ENCODE measurements at places on chromosomes 7 and 10.

- no peak for DNase-seq
Observed at GRCh38 chr10:92126100-92126650, 164.7 kb downstream of the CPEB3 start.

GRCh38 chr10:52677086-52677485, 95.5 kb downstream of the MBL2 start:
- DNase-seq = no peak

GRCh38 chr7:155663937-155664336, 19.5 kb downstream of the RBM33 start:
- DNase-seq = no peak

DNA sequence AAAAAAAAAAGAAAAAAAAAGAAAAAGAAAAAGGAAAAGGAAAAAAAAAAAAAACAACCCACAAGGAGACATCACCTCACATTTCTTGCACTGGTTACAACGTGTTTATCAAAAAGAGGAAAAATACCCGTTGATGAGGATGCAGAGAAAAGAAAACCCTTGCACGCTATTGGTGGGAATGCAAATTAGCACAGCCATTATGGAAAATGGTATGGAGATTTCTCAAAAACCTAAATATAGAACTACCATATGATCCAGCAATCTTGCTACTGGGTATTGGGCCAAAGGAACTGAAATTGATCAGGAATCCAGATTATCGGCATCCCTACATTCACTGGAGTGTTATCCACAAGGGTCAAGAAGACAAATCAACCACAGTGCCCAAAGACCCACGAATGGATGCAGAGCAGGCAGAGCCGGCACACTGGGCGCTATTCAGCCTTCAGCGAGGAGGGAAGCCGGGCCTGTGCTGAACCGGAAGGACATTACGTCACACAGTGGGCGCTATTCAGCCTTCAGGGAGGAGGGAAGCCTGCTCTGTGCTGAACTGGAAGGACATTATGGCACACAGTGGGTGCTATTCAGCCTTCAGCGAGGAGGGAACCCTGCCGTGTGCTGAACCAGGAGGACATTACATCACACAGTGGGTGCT, 258.7 kb downstream of the ZMYND11 start:
- DNase-seq = no peak

DNA sequence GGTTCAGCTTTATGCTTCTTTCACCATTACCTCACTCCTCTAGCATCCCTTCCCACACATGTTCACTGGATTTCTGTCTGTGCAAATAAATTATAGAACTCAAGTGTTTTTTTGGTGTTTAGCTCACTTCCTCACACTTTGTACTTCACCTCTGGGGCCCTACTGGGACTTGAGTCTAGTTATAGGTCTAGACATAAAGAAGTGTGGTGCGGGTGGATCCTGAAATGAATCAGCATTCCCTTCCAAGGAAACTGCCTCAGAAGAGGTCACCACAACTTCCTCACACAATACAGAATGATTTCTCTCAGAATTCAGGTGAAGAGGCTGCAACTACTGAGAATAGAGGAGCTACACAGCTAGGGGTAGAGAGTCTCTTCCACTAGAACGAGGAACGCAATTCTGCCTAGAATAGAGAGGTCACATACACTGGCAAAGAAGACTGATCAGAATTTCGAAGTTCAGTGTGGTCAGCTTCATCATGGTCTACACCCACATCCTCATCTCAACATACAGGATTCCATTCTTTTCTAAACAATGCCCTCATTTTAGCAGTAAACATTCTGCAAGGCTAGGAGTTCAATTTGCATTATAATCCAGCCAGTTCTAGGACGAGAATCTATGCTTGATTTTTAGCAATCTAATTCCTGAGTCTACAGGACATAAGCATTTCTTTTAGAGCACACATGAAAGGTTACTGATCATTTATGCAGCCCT, 938.7 kb upstream of the PHF14 start:
- no peak for DNase-seq

- DNase-seq = no peak
Observed at GRCh38 chr7:77830649-77831355, 32.2 kb downstream of the PHTF2 start.

DNA sequence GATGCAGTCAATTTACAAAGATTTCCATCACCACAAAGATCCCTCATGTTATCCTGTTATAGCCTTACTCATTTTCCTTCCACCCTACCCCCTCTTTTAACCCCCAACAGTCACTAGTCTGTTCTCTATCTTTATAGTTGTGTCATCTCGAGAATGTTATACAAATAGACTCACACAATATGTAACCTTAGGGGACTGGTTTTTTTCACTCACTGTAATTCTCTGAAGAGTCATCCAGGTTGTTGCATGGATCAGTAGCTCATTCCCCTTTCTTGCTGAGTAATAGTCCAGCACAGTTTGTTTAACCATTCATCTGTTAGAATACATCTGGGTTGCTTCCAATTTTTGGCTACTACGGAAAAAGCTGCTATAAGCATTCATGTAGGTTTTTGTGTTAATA, 121.1 kb upstream of the PDE1C start:
- no peak for DNase-seq

DNA sequence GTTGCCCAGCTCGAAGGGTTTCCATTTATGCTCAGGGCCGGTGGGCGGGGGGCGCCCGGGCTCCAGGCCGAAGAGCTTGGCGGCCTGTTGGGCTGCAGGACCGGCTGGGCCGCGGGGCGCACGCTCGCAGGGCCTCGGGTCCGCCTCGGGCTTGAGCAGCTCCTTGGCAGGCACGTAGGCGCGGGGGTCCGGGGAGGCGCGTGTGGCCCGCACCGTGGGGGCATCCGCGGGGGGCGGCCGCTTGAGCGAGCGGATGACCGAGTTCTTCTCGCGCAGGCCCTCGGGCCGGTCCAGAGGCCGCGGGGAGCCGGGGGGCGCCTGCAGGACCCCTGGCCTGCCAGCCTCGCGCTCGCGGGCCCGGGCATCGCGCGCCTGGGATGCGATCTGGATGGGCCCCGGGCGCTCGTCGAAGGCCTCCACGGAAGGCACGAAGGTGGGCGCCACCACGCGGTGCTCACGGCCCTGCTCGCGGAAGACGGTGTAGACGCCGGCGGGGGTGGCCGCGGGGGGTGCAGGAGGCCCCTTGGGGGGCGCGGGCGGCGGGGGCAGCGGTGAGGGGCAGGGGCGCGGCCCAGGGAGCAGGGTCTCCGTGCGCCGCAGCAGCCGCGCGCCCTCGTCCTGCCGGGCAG, 35.2 kb downstream of the TNRC18 start:
- DNase-seq = no peak

DNA sequence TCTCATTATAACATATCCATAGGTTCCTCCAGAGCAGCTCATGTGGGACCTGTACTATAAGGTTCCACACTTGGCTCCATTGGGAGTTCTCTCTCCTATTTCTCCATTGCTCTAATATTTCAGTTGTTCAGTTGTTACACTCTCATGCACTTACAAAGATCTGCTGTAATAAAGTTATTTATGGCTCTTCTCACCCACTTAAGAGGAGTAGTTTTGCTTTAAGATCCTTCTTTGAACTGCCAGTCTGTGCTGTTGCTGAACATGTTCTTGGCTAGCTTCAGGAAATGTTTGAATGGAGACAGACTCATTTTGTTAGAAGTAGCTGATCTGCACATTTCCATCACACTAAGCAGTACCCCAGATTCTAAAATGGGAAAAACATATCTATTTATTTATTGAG, 250.1 kb downstream of the CDK14 start:
- no peak for DNase-seq

GRCh38 chr7:111594602-111595001, 32.3 kb upstream of the IMMP2L start:
- DNase-seq = no peak

- DNase-seq = no peak
Observed at GRCh38 chr7:78787854-78788253, 665.6 kb downstream of the MAGI2 start.

GRCh38 chr10:132149917-132150316, 36.8 kb upstream of the DPYSL4 start:
- no peak for DNase-seq

- no peak for DNase-seq
Observed at GRCh38 chr10:77635402-77636227, 2.0 kb downstream of the KCNMA1 start.

GRCh38 chr10:13346283-13347042, 1.6 kb downstream of the SEPHS1 start:
- DNase-seq = no peak

- peak; percentile 65 for DNase-seq
Observed at GRCh38 chr10:43393606-43394360, 15.2 kb downstream of the HNRNPF start.

Data from HL-60 (cell line).